Left forelimb (tissue), 1 donor: ENCODE measurements at places on chromosomes 2 and 18.

DNA sequence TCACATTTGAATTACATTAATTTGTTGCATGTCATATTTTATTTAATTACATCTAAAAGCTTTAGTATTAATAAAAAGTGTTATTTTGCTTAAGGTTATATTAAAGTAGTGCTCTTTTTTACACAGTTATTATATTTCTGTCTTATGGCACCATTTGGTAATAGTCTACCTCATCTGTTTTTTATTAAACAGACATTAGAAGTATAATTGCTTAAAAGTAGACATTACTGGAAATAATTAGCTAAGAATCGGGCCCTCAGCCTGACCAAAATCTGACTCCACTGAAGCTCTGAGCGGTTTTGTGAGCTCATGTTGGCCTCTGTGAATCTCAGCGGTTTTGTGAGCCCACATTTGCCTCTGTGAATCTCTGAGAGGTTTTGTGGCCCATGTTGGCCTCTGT, 102.5 kb upstream of the SNTG2 start:
- DNase-seq, result no peak

- no peak for DNase-seq
Measured at GRCh38 chr18:5476961-5477800, 66.6 kb downstream of the EPB41L3 start.

DNA sequence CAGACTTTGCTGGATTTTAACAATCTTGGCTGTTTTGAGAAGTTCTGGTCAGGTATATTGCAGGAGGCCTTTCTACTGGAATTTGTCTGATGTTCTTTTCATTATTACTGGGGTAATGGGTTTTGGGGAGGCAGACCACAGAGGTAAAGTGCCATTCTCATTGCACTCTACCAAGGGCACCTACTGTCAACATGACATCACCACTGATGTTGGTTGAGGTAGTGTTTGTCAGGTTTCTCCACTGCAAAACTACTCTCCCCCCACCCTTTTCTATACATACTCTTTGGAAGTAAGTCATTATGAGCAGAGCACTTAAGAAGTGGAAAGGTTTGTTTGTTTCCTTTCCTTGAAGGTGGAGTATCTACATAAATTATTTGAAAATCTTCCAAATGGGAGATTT, 27.0 kb downstream of the PRKD3 start:
- no peak for DNase-seq

DNA sequence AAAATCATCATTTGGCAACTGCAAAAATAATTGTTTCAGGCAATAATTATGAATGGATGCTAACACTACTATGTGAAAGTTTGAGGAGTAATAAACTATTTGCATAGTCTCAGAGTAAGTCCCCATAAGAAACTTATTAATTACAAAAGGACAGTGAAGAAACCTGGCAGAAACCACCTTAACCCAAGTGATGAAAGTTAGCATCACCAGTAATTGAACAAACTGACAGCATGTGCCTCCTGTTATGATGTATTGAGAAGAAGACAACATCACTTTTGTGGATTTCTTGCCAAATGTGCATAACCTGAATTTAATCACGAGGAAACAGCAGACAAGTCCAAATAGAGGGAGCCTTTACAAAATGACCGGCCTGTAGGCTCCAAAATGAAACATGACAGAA, 183.3 kb upstream of the SP5 start:
- DNase-seq, result no peak

DNA sequence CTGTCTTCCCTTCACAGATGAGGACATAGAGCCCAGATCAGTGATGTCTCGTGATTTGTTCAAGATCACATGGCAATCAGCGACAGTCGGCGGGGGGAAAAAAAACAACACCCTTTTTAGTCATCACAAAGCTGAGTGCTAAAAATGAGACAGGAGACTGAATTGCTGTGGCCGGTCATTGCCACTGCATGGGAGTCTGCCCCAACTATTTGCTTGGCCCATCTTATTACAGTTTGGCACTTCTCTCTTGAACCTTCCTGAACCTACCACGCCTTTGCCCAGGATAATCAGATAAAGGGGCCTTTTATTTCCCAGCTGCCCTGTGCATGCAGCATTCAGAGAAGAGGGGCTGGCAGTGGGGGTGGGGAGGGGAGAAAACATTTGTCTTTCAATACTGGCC, 42.7 kb downstream of the SETBP1 start:
- DNase-seq, result no peak

DNA sequence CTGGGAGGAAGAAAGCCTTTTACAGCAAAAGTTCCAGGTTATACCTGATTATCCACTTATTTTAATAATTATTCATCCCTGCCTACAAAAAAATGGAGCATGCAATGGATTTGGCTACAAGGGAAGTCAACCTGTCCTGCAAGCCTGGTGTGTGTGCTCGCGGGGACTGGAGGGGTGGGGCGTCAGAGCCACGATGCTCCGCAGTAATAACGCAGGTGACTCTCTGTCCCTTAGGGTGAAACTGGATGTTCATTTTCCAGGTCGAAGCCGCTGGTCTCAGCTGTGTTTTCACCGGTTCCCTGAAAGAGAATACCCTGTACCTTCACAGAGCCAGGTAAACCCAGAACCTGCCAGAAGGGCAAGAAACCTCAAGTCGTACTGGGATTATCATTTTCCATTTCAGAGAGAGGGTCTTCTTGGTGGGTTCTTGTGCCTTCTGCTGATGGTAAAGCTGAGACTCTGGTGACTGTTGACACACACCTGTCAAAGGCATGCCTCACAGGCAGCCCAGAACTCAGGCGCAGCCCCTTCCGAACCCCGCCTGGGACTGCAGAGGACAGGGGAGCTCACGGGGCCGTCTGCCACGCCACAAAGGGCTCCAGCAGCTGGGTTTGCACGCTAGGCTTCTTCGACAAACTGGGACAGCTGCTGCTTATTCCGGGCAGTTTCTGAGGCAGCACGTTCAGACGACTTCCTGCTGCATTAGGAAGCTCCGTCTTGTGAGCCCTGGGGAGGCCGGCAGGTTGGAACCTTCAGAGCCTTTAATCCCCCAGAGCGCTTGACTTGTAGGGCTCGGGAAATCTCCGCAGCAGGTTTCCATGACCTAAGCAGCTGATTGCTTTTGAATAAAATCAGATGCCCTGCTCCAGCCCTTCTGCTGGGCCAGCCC, 58.6 kb downstream of the KCNG2 start:
- DNase-seq, result no peak

DNA sequence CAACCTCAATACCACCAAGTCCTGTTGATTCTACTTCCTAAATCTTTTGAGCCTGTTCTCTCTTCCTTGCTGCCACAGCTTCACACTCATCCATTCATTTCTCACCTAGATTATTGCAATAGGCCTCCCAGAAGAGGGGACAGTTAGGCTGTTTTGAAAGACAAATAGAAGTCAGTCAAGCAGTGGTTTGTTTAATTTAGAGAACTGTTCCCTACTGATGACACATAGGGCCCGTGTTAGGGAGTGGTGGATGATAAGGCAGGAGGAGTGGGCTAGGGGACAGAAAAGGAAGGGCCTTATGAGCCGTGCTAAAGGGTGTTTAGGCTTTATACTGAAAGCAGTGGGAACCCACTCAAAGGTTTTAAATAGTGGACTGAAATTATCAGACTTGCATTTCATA, 59.6 kb upstream of the ZFP36L2 start:
- no peak for DNase-seq

- DNase-seq, result peak; percentile 65
Measured at GRCh38 chr2:10906926-10907625, 4.7 kb upstream of the KCNF1 start.

- DNase-seq, result no peak
Measured at GRCh38 chr18:44733069-44733753, 52.5 kb downstream of the SETBP1 start.

GRCh38 chr2:28626891-28627421, 124.7 kb upstream of the PPP1CB start:
- DNase-seq, result no peak

GRCh38 chr2:27427863-27428212, 593 bp upstream of the NRBP1 start:
- DNase-seq, result no peak

DNA sequence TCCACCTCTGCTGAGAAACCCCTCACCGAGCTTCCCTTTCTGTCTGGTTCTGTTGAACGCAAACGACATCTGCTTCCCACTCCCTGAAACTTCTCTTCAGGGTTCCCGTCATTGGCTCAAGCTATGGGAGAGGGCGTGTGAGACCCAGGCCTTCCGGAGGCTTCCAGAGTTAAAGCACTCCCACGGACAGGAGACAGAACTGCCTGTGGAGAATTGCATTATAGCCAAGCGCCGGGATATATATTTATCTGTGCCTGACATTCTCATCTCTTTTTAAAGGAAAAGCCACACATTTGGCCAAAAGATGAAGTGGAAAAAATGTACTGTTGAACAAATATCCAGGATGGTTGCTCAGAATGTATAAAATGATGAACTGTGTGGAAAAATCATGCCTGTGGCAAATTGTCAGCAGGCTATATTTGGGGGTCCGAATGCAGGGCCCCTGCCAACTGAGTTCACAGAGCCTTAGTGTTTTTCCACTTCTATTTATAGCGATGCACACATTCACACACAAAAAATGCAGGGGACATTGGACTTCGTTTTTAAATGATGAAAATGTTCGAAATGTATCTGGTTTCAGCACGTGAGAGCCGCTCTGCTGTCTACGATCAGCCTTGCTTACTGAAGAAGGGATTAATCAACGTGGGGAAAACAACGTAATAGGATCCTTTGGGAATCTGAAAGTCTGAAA, 59.5 kb downstream of the E2F6 start:
- no peak for DNase-seq

GRCh38 chr2:22999951-23000350, 385.0 kb upstream of the KLHL29 start:
- no peak for DNase-seq

DNA sequence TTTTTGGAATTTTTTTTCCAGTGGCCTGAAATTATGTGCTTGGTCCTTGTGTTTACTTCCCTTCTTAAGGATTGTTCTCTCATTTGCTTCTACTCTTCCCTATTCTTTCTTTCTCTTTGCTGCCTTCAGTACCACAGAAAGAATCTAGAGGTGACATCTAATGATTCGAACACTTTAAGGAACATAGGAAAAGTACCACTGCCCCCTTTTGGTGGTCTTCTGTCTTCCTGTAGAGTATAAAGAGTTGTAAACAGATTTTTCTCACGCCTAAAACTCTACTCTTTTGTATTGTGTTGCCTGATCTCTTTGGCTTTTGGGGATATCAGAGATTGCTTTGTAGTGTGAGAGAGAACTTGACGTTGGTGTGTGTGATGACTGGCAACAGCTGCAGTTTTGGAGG, 7.0 kb upstream of the SCTR start:
- no peak for DNase-seq

DNA sequence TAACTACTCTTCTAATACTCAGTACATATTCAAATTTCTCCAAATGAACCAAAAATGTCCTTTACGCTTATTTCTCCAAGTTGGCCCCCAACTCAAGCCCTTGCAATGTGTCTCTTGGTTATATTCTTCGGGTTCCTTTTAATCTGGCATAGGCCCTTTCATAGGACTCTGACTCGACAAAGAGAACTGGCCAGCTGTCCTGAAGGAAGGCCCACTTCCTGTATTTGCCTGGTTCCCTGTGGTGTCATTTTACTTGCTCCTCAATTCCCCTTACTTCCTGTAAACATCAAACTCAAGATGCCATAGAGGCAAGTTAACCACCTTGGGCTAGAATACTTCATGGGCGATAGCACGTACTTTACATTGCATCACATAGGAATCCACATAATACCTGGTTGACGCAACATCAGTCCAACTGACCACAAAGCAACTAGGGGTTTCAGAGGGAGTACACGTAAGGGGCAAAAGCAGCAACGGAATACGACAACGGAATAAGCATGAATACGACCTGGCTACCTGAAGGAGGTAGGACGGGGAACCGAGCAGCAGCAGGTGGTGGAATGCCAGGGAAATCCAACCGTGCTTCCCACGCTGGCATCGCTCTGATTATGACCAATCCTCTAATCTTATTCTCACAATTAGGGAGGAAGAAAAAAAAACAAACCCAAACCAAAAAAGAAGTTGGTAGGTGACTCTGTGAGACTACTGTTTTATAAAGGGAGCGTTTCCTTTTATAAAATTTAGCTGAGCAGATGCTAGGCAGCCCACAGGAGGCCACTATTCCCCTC, 823 bp upstream of the GORASP2 start:
- DNase-seq, result no peak

DNA sequence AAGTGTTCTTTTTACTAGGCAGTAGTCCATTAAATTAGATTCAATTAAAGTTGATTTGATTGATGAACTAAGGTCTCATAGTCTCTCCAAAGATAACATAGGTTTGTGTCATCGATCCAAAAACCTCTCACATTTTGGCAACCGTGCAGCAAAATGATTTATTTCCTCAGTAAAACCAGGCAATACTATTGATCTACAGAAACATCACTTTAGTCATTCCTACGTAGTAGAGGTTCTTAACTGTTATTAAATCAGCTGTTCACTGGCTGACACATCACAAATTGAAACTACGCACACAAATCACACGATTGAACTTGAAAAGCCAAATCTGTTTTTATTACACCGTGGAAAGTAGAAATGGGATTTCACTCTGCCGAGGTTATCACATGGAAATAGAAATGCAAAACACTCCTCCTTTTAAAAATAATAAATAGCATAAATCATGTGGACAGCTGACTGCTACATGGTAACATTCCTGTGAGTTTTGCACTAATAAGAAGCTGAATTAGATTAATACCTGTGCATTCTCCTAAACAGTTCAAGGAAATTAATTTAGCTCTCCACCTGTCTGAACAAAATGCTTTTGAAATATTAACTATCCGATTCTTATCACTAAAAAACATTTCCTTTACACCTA, 262.5 kb downstream of the CDH20 start:
- DNase-seq, result no peak

- no peak for DNase-seq
Measured at GRCh38 chr2:53886406-53887280, 26.9 kb upstream of the GPR75 start.

DNA sequence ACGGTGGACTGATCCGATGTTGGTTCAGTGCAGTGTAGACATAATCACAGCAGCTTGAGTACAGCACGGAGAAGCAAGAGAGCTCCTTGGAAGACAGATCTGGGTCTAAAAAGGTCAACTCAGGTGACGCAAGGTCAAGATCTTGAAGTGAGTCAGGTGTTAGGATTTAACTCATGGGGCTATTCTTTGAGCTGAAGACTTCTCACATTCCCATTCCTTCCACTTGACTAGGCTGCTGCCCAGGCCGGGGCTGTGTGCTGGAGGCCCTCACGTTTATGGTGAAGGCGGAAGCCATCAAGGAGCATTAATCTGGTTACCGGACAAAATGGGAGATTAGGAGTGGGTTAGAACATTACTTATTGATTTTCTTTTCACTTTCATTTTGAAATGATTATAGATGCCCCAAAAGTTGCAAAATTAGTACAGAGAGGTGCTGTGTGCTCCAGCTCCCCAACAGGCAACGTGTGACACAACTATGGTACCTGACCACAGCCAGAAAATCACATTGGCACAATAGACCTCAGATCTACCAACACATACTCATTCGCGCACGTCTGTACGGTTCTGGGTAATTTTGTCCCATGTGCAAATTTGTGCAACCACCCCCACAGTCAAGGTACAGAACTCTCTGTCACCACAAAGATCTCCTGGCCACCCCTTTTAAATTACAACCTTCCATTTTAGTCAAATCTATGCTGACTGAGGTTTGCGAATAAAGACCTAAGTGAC, 77.6 kb upstream of the SEC11C start:
- DNase-seq, result no peak

GRCh38 chr2:10709290-10709939, 12.0 kb upstream of the ATP6V1C2 start:
- no peak for DNase-seq

GRCh38 chr2:205772983-205773382, 90.7 kb downstream of the NRP2 start:
- DNase-seq, result no peak

- no peak for DNase-seq
Measured at GRCh38 chr2:165874445-165875039, 79.0 kb downstream of the TTC21B start.

GRCh38 chr2:225599856-225600255, 200.3 kb downstream of the NYAP2 start:
- no peak for DNase-seq
